ENCODE measurements at places on chromosomes 7 and 10. TPM values are rescaled to one million over a fixed set of nuclear protein-coding genes. Genes with fewer than 3 reads are reported as not detected.

Gene NUTM2B
- total RNA-seq, result 0.35 TPM

- no peak overlapping the region for H3K27ac ChIP-seq
- H3K4me3 ChIP-seq, result no peak overlapping the region
- peaks cover 26% of the 10 kb centered on the region for H3K4me1 ChIP-seq
- H3K36me3 ChIP-seq, result no peaks in the 10 kb centered on the region
These were observed 19.4 kb upstream of the PAX2 start for GRCh38 chr10:100725869-100726426.

GRCh38 chr7:117825132-117825531 is 48.1 kb downstream of the CTTNBP2 start:
- no peak overlapping the region for H3K4me3 ChIP-seq
- H3K36me3 ChIP-seq, result no peaks in the 10 kb centered on the region
- H3K27ac ChIP-seq, result no peak overlapping the region
- H3K4me1 ChIP-seq, result peaks cover 19% of the 10 kb centered on the region

DNA sequence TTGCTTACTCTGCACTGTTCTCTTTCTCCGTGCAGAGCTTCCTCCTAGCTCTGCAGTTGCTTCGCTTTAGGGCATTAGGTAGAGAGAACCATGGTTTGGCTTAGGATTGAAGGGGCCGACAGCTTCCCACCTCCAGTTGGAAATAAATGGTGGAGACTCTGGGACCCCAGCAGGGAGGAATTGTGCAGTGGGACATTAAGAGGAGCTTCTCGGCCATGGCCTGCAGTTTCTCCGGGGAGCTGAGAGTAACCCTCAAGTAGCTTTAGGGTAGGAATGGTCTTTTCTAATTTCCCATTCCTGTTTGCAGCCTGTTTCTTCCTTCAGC is 1.2 kb downstream of the SUFU start:
- no peaks in the 10 kb centered on the region for H3K36me3 ChIP-seq
- peaks cover 6% of the 10 kb centered on the region for H3K4me1 ChIP-seq
- no peak overlapping the region for H3K27ac ChIP-seq
- peaks cover 16% of the 10 kb centered on the region for H3K27me3 ChIP-seq
- H3K4me3 ChIP-seq, result peak overlapping the region; percentile 72

DNA sequence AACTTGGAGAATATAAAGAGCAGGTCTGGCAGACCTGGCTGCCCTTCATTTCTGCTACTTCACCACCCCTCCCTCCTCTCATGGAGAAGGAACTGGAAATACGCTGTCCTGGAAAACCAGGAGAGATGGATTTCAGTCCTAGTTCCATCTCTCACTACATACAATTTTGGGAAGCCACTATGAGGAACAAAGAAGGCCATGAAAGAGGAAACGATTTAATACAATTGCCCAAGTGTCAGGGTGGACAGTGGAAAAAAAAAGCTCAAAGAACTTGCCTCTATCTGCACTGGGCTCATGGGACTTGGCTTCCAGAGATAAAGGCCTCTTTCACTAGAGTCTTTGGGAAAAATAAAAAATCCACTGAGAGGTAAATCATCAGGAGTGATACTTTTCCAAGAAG is 561.7 kb downstream of the KCNMA1 start:
- no peak overlapping the region for H3K27ac ChIP-seq
- no peaks in the 10 kb centered on the region for H3K36me3 ChIP-seq
- no peaks in the 10 kb centered on the region for H3K27me3 ChIP-seq
- no peak for DNase-seq

GRCh38 chr10:78410046-78410965 is 376.6 kb downstream of the RPS24 start:
- peaks cover 7% of the 10 kb centered on the region for H3K4me1 ChIP-seq
- DNase-seq, result no peak
- H3K36me3 ChIP-seq, result no peaks in the 10 kb centered on the region
- no peak overlapping the region for H3K4me3 ChIP-seq
- H3K27ac ChIP-seq, result no peak overlapping the region

- no peaks in the 10 kb centered on the region for H3K27me3 ChIP-seq
- H3K27ac ChIP-seq, result no peak overlapping the region
- H3K4me1 ChIP-seq, result no peaks in the 10 kb centered on the region
- peak; percentile 88 for DNase-seq
These were observed 71.2 kb upstream of the KCTD7 start for GRCh38 chr7:66557214-66558200.
